Activated CD8-positive, alpha-beta memory T cell treated with anti-CD3 and anti-CD28 coated beads for 48 hours (primary cell): ENCODE measurements at places on chromosomes 4 and X.

GRCh38 chr4:159271856-159272255 is 169.0 kb downstream of the RAPGEF2 start:
- no peak for DNase-seq

- no peak for DNase-seq
Observed at GRCh38 chrX:103658681-103659433, 27.6 kb downstream of the MORF4L2 start.

- no peak for DNase-seq
Observed at GRCh38 chr4:177064729-177065394, 244.8 kb upstream of the NEIL3 start.

- DNase-seq, result no peak
Observed at GRCh38 chr4:20338841-20339240, 87.1 kb downstream of the SLIT2 start.

DNA sequence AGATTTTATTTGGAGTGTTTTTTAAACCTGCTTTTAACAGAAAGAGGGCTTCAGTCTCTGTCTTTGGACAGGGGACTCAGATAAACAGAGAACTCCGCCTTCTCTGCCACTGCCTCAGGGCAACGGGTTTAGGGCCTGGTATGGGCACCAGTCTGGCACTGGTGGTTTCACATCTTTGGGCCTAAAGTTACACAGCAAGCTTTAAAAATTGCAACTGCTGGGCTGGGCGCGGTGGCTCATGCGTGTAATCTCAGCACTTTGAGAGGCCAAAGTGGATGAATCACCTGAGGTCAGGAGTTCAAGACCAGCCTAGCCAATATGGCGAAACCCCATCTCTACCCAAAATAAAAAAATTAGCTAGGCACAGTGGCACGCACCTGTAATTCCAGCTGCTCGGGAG is 10.3 kb upstream of the NAT8L start:
- no peak for DNase-seq

GRCh38 chr4:127997534-127998388 is 32.6 kb downstream of the ABHD18 start:
- DNase-seq, result no peak

DNA sequence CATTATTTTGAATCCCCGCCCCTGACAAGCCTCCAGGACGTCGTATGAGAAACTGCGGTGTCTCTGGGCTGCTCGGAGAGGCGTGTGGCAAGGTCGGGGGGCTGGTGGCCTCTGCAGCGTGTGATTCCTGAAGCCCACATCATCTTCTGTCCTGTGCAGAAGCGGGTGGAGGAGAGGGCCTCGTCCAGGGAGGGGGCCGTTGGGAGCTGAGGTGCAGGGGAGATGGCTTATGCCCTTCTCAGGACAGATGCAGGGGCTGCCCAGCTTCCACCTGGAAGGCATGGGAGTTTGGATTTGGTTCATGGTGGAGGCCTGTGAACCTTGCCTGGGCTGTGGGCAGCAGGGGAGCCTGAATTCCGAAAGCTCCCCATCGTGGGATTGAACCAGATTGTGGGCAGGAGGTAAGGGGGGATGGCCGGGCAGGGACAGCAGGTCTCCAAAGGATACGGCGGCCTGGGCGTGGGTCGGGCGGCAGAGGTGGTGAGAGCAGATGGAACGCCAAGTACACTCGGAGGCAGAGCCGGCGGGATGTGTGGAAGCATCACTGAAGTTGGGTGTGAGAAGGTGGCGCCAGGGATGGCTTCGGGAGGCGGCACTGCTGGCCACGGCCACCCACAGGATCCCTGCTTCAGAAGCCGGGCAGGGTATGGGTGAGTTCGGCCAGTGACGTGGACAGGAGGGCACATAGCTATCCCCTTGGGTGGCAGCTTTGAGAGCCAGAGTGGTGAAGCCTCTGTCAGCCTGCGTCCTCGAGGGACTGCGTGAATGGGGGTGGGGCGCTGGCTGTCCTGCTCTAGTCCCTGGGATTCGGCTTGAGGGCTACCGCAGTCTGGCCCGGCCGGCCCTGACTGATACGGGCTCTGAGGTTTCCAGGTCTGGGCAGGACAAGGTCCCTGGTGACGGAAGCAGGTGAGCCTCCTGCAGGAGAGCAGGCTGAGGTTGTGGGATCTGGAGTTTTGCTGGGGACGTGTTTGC is 76.3 kb upstream of the ADRA2C start:
- DNase-seq, result no peak

GRCh38 chr4:159764343-159764952 is 661.6 kb downstream of the RAPGEF2 start:
- no peak for DNase-seq

DNA sequence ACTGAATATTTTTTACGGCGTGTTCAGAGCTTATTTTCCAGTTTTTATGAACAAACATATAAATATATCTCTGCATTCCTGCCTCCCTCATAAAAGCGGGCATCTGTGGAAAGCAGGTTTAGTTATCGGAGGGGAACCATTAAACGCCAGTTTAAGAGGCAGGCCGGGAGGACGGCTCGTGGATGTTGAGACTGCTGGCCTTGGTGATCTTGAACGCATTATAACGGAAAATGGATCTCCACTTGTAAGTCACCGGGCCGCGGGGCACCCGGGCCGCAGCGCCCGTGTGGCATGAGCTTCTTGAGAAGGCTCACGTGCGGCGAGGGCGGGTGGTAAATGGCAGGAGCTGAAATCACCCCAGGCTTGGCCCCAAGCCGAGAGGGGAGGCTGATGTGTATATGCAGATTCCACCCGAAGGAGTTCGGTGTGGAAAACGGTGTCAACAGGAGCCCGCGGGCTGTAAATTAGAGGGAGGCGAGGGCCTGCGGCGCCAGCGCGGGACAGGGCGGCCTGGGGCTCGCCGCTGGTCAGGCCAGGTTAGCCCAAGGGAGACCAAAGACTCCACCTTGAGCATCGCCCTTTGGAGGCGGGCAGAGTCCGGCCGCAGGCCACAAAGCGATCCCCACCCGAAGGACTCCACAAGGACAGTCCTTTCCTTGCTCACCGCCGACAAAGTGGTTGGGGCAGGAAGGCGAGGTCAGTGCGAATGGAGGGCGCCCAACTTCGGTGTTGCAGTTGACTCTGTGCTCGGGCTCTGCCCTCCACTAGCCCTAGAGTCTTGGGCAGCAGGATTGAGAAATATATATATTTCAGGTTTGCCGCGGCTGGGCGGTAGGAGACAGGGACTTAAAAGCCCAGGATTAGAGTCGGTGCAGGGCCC is 1.3 kb upstream of the HAND2 start:
- DNase-seq, result no peak

DNA sequence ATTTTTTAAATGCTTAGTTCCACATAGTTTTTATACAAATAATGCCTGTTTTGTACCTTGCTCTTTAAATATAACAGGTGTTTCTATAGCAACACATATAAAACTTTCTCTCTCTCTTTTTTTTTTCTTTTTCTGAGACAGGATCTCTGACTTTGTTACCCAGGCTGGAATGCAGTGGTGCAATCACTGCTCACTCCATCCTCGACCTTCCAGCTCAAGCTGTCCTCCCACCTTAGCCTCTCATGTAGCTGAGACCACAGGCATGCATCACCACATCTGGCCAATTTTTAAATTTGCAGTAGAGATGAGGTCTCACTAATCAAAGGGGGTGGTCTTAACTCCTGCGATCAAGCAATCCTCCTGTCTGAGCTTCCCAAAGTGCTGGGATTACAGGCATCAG is 18.3 kb upstream of the SULT1E1 start:
- DNase-seq, result no peak

DNA sequence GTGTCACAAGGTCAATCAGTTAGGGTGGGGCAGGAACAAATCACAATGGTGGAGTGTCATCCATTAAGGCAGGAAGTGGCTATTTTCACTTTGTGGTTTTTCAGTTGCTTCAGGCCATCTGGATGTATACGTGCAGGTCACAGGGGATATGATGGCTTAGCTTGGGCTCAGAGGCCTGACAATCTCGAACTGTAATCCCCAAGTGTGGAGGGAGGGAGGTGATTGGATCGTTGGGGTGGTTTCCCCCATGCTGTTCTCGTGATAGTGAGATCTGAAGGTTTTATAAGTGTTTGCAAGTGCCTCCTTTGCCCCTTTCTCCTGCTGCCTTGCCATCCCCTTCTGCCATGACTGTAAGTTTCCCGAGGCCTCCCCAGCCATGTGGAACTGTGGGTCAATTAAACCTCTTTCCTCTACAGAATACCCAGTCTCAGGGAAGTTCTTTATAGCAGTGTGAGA is 36.7 kb upstream of the STS start:
- no peak for DNase-seq

DNA sequence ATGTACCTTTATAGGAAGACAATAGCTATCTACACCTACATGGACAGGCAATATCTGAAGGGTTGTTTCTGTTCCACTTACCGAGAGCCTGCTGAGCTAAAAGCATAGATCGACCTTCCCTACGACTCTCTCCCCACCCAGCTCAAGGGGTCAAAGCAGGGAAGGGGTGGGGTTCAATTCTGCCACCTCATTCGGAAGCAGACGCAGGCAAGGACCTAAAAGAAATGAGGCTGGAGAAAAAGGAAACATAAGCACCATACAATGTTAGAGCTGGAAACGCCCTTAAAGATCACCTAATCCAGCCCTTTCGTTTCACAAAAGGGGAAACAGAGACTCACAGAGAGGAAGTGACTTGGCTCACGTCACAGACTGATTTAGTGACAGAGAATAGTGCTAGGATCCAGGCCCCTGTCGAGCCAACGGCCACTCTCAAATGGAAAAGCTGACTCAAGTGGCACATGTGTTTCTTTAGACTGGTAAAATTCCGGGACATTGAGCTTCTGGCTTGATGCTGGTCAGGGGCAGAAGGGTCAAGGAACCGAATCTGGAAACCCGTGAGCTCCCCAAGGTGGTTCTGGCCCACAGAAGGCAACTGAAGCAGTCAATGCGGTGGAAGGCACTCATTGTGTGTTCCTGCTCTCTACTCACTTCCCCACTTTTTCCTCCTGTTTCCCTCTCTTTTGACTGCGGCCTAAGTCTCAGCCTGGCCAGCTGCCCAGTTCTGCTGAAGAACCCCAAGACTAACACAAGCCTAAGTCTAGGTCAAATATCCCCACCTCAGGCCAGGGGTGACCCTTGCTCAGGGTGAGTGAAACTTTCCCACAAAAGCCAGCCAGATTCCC is 7.5 kb downstream of the SEPTIN6 start:
- no peak for DNase-seq

GRCh38 chrX:19649226-19649995 is 134.1 kb upstream of the MAP3K15 start:
- DNase-seq, result no peak

- DNase-seq, result no peak
Observed at GRCh38 chrX:108731153-108731552, 5.2 kb downstream of the IRS4 start.

DNA sequence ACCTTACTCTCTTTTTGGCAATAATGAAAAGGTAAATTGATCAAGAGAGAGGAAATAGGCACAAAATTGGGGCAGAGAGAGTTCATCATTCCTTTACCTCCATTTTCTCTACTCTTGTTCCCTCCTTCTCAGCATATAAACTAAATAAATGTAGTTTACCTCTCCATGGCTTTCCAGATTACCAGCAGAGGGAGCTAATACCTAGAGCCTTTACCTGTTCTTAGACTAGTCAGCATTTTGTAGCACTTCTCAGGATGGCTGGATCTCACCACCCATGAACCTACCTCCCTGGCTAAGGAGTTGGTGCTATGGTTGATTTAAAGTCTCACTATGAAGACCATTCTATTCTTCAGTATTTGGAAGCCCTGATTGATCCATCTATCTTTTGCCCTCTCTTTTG is 15.7 kb downstream of the OFD1 start:
- DNase-seq, result no peak

DNA sequence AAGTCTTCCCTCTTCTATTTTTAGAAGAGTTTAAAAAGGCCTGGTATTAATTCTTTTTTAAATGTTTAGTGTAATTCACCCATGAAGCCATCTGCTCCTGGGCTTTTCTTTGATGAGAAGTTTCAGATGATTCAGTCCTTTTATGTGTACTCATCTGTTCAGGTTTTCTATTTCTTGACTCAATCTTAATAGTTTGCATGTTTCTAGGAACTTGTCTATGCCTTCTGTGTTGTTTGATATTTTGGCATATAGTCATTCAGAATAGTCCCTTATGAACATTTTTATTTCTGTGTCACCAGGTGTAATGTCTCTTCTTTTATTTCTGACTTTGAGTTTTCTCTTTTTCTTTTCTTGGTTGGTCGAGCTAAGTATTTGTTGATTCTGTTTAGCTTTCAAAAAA is 20.2 kb upstream of the IL2 start:
- DNase-seq, result no peak

GRCh38 chrX:49209434-49210251 is 9.7 kb upstream of the SYP start:
- DNase-seq, result no peak

DNA sequence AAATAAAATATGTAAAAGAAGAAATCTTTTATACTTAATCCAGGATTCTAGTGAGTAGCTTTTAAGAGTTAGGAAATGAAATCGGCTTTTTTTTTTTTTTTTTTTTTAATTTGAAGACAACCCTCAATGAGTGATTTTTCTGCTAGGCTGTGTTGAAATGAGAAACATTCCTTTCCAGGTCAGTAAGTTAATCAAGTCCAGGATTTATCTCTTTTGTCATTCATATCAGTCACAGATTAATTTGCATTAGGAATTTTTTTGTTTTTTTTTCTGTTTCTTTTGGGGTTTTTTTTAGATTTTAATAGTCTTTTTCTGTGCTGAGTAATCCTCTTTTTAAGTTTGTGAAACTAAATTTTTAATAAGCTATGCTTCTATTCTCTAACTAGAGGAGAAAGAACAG is 448.1 kb downstream of the ADGRL3 start:
- DNase-seq, result no peak

DNA sequence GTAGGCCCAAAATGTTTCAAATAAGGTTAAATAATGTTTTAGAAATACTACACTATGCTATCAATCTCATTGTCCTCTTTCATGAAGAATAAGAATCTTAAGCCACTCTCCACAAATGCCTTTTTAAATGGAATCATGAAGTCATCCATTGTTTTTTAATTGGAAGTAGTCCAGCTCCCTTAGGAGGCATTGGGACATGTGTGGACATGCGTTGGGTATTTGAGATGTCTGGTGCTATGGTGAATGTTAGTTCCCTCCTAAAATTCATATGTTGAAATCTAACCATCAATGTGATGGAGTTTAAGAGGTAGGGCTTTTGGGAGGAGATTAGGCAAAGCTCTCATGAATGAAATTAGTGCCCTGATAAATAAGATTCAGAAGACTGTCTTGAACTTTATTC is 289.0 kb downstream of the C4orf33 start:
- DNase-seq, result no peak

GRCh38 chr4:27594922-27595321 is 734.3 kb downstream of the STIM2 start:
- DNase-seq, result no peak
